CD4-positive, alpha-beta T cell (primary cell): ENCODE measurements at places on chromosomes 16 and 17. TPM values are rescaled to one million over a fixed set of nuclear protein-coding genes. Genes with fewer than 3 reads are reported as not detected.
A peak's percentile ranks its signal among the peaks of the same experiment; 100 is the strongest.

DNA sequence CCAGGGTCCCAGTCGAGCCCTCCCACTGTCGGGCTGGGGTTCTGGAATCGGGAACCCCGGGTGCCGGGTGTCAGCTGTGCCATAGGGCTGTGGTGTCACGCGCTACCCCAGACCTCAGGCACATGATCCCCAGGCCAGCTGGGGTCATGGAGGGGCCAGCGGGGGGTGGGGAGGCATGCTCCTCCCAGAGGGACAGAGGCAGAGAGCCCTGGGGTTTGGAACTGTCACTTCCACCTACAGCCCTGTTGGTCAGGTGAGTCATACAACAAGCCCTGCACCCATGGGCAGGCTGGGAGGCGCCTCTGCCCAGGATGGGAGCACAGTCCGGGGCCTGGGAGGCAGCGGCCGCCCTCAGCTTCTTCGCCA is 63.0 kb downstream of the BAIAP2 start:
- no peak for DNase-seq
- no peak overlapping the region for H3K27ac ChIP-seq
- no peaks in the 10 kb centered on the region for H3K27me3 ChIP-seq
- no peak overlapping the region for H3K4me3 ChIP-seq
- H3K36me3 ChIP-seq: no peaks in the 10 kb centered on the region

GRCh38 chr17:9825641-9826150 is at the start of gene GLP2R:
GLP2R (plus strand) TSS chr17:9825924; CDS start chr17:9826064, 140 bp downstream.
- DNase-seq: no peak
- no peaks in the 10 kb centered on the region for H3K36me3 ChIP-seq
- no peaks in the 10 kb centered on the region for H3K4me1 ChIP-seq
- no peak within 1 kb of the TSS for H3K27ac ChIP-seq

The GSG1L gene
- total RNA-seq: not detected

GRCh38 chr16:10870137-10870776 is 6.7 kb upstream of the CIITA start:
- H3K27me3 ChIP-seq: no peaks in the 10 kb centered on the region
- H3K4me1 ChIP-seq: peaks cover 41% of the 10 kb centered on the region
- no peak overlapping the region for H3K27ac ChIP-seq
- no peak for DNase-seq
- H3K4me3 ChIP-seq: no peak overlapping the region

The PRSS22 gene
- 1.1 TPM for total RNA-seq

DNA sequence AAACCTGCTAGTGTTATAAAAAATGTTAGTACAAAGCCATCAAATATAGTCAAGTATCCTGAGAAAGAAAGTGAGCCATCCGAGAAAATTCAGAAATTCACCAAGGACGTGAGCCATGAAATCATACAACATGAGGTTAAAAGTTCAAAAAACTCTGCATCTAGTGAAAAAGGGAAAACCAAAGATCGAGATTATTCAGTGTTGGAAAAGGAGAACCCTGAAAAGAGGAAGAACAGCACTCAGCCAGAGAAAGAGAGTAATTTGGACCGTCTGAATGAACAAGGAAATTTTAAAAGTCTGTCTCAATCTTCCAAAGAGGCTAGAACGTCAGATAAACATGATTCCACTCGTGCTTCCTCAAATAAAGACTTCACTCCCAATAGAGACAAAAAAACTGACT is 31.7 kb downstream of the RBBP6 start:
- no peak overlapping the region for H3K4me3 ChIP-seq
- H3K27me3 ChIP-seq: no peaks in the 10 kb centered on the region
- no peak overlapping the region for H3K27ac ChIP-seq
- no peak for DNase-seq
- H3K36me3 ChIP-seq: peaks cover 55% of the 10 kb centered on the region

DNA sequence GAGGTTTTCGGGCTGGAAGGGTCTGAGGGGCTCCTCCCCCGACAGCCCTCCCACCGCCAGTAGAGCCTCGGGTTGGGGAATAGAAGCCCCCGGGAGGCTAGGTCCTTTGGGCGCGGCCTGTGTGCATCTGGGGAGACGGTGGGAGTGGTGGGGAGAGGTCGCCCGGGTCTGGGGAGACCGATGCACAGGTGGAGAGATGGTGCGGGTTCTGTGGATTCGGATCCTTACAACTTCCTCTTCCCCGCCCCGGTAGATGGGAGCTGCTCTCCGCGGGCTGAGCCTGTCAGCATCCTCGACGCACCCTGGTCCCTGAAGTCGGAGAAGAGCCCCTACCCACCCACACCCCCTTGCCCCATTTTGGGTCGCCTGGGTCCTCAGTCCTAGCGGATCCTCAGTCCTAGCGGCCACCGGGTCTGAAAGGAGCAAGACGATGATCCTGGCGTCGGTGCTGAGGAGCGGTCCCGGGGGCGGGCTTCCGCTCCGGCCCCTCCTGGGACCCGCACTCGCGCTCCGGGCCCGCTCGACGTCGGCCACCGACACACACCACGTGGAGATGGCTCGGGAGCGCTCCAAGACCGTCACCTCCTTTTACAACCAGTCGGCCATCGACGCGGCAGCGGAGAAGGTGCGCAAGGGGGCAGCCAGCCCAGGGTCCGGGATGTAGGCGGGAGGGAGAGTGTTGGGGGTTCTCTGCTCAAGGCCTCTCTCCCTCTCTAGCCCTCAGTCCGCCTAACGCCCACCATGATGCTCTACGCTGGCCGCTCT is 790 bp downstream of the BCKDK start:
- no peak overlapping the region for H3K27ac ChIP-seq
- no peaks in the 10 kb centered on the region for H3K27me3 ChIP-seq
- H3K4me3 ChIP-seq: peak overlapping the region; percentile 59
- H3K36me3 ChIP-seq: peaks cover 18% of the 10 kb centered on the region
- no peak for DNase-seq

- H3K27ac ChIP-seq: no peak overlapping the region
- H3K36me3 ChIP-seq: no peaks in the 10 kb centered on the region
- H3K27me3 ChIP-seq: no peaks in the 10 kb centered on the region
- no peak overlapping the region for H3K4me3 ChIP-seq
- no peak for DNase-seq
Observed at GRCh38 chr17:79167486-79167885, 92.9 kb downstream of the ENGASE start.

DNA sequence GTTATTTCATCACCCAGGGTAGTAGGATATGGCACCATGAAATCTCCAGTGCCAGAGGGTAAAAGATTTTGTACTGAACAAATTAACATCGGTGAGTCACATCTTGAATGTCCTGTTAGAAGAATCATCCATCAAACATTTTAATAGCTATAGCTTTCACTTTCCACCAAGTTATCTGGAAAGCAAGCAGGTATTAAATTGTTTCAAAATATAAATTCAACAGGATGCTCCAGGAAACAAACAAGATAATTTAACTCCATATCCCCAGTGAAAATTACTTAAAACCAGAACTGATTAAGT is 2.4 kb downstream of the VEZF1 start:
- H3K4me1 ChIP-seq: peaks cover 32% of the 10 kb centered on the region
- H3K36me3 ChIP-seq: peaks cover 23% of the 10 kb centered on the region
- no peaks in the 10 kb centered on the region for H3K27me3 ChIP-seq
- H3K4me3 ChIP-seq: no peak overlapping the region

DNA sequence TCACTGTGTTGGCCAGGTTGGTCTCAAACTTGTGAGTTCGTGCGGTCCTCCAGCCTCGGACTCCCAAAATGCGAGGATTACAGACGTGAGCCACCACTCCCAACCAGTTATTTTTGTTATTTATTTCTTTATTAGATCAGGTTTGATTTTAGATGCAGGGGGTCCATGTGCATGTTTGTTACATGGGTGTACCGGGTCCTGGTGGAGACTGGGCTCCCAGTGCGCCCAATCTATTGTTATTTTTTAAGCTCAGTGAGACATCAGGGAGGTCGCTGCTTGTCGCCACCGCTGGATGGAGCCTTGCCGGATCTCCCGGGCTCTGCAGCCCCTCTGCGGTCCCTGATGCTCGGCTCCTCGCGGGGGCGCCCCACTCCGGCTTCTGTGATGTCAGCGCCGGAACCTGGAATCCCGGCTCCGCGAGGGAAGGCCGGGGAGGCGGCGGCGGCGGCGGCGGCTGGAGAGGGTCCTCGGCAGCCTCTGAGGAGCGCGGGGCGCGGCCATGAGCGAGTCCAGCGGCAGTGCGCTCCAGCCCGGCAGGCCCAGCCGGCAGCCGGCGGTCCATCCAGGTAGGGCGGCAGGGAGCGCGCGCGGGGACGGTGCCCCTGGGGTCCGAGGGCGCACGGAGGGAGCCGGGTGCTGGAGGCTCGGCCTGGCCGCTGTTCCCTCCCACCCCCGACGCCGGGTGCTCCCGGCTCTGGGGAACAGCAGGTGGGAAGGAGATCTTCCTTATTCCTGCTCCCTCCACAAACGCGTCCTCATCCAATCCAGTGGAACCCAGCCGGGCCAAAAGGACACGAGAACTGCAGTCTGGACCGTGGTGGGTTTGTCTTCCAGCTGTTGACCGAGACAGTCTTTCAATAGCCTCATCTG is at the start of gene TMC7:
Gene TMC7 (plus strand): TSS at position 370 of the 870 bp plus-strand sequence. CDS start 130 bp downstream, at position 500.
- no peak within 1 kb of the TSS for H3K4me3 ChIP-seq
- no peaks in the 10 kb centered on the region for H3K36me3 ChIP-seq
- H3K27me3 ChIP-seq: peaks cover 13% of the 10 kb centered on the region

The CMTM1 gene
- 1.1 TPM for total RNA-seq

DNA sequence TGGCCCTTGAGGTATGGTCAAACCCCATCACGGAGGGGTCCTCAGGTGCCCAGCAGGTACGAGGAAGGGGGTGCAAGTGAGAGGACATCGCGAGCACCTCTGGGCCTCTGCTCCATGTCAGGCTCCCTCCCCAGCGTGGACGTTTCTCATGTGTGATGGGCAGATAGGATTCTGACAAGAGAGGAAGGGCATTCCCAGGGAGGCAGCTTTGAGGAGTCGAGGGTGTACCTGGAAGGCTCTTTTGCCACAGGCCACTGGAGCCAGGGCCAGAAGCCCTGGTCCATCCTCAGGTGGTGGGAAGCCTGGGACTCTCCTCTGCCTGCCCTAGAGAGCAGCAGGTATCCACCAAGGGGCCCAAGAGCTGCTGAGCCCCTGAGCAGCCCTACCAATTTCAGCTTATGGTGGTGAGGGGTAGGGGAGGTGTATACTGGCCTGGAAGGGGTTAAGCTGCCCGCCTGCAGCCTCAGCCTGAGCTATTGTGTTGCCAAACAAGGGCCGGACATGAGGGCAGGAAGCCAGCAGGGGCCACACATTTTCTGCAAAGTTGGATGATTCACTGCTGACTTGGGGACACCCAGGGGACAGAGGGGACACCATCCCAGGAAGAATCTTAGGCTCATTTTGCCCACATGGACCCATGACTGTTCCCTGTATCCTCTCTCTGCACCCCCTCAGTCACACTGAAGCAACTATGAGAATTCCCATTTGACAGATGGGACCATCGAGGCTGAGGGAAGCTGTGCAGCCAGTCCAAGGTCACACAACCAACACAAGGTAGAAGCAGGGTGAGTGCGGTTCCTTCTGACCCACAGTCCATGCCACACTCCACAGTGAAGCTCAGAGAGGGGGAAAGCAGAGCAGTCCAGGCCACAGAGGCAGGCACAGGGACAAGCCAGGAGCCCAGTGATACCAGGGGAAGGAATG is 1.7 kb downstream of the CDH5 start:
- H3K4me1 ChIP-seq: peaks cover 4% of the 10 kb centered on the region
- H3K4me3 ChIP-seq: no peak overlapping the region
- peaks cover 9% of the 10 kb centered on the region for H3K27me3 ChIP-seq
- H3K27ac ChIP-seq: no peak overlapping the region
- DNase-seq: no peak

The PYY gene
- not detected for total RNA-seq

DNA sequence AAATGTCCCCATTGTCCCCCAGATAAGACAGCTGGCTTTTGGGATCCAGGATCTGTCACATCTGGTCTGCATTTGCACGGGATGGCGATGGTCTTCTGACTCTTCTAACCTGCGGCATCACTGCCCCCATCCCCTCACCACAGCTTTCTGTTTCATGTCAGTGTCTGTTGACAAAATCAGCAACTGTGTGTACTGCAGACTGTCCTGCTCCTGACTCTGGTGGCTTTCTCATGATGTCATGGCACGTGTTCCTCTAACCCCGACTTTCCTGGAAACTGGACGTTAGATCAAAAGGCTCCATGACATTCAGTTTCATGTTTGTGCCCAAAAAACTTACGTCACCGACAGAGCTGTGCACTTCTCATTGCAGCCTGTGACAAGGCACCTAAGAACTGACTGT is 30.1 kb upstream of the CPNE2 start:
- H3K27me3 ChIP-seq: no peaks in the 10 kb centered on the region
- H3K4me3 ChIP-seq: no peak overlapping the region
- no peak overlapping the region for H3K27ac ChIP-seq
- no peak for DNase-seq

The TSPAN10 gene
- total RNA-seq: 0.17 TPM

The FBXW10 gene
- total RNA-seq: not detected

GRCh38 chr16:68079626-68080344 is 5.4 kb upstream of the NFATC3 start:
- no peaks in the 10 kb centered on the region for H3K27me3 ChIP-seq
- peak overlapping the region; percentile 29 for H3K4me3 ChIP-seq
- peaks cover 95% of the 10 kb centered on the region for H3K4me1 ChIP-seq
- peak; percentile 60 for DNase-seq
- H3K36me3 ChIP-seq: peaks cover 5% of the 10 kb centered on the region
- peak overlapping the region; percentile 83 for H3K27ac ChIP-seq

- H3K4me1 ChIP-seq: no peaks in the 10 kb centered on the region
- H3K27me3 ChIP-seq: no peaks in the 10 kb centered on the region
- no peak overlapping the region for H3K4me3 ChIP-seq
- H3K27ac ChIP-seq: no peak overlapping the region
- no peak for DNase-seq
- no peaks in the 10 kb centered on the region for H3K36me3 ChIP-seq
Observed at GRCh38 chr17:61806936-61807335, 56.4 kb downstream of the BRIP1 start.

DNA sequence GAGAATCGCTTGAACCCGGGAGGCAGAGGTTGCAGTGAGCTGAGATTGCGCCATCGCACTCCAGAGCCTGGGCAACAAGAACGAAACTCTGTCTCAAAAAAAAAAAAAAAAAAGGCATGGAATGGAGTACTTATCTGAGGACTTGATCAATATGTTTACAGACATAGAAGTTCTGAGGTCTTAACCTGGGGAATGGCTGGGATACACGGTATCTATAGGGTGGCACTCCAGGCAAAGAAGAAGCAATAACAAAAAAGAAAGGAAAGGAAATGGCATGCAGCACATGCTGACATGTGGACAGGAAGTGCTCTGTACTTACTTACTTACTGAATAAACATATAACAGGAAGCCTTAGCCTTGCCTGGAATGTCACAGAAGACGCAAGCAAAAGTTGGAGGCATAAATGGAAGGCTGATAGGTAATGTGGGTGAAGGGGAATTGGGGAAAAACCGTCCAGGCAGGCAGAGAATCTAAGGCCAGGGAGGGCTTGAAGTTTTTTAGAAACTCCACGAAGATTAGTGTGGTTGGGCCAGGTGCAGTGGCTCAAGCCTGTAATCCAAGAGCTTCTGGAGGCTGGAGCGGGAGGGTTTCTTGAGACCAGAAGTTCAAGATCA is 10.1 kb upstream of the SPOP start:
- peaks cover 49% of the 10 kb centered on the region for H3K4me1 ChIP-seq
- no peaks in the 10 kb centered on the region for H3K27me3 ChIP-seq
- H3K27ac ChIP-seq: peak overlapping the region; percentile 55
- no peaks in the 10 kb centered on the region for H3K36me3 ChIP-seq
- DNase-seq: no peak

GRCh38 chr17:77356690-77357201 is 216.0 kb downstream of the SEC14L1 start:
- no peaks in the 10 kb centered on the region for H3K36me3 ChIP-seq
- H3K27me3 ChIP-seq: no peaks in the 10 kb centered on the region
- no peak overlapping the region for H3K27ac ChIP-seq
- no peak for DNase-seq

The CA5A gene
- not detected for total RNA-seq
